Sigmoid colon (tissue), 7 donors: ENCODE measurements at places on chromosomes 13 and 19. TPM values are rescaled to one million over a fixed set of nuclear protein-coding genes. Genes with fewer than 3 reads are reported as not detected.

Gene ANKLE1
- total RNA-seq = 1.1 TPM

Gene ZNF575
- not detected for total RNA-seq

Gene ZNF45
- total RNA-seq = 5.5 TPM

Gene SCEL
- not detected for total RNA-seq

Gene RAB20
- 16.0 TPM for total RNA-seq

Gene WDR88
- total RNA-seq = not detected

Gene TTYH1
- 5.4 TPM for total RNA-seq

Gene MRPL54
- total RNA-seq = 101 TPM

Gene ZSCAN1
- total RNA-seq = not detected

Gene ZNF587B
- total RNA-seq = 8.6 TPM

Gene ZNF99
- total RNA-seq = 1.1 TPM

Gene TMEM86B
- 1.1 TPM for total RNA-seq

Gene AKAP8L
- 104 TPM for total RNA-seq

Gene CYP4F12
- 18.8 TPM for total RNA-seq

Gene RNF17
- total RNA-seq = not detected

Gene CRYL1
- 53.5 TPM for total RNA-seq

DNA sequence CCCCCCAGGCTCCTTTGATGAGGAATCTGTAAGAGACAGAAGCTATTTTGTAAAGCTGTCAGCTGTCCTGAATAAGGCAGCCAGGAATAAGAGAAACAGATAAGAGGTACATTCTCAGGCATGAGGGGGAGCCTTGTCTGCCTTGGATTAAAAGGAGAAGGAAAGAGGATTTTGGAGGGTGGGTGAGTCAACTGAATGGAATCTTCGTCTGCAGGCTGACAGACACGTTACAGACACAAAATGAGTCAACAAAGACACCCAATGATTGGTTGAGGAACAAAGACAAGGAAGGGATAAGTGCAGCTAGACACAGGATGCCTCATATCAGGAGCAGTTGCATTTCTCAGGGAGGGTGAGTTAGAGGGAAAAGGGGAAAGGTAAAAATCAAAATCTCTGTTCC is 162.5 kb downstream of the OLFM4 start:
- DNase-seq = no peak

DNA sequence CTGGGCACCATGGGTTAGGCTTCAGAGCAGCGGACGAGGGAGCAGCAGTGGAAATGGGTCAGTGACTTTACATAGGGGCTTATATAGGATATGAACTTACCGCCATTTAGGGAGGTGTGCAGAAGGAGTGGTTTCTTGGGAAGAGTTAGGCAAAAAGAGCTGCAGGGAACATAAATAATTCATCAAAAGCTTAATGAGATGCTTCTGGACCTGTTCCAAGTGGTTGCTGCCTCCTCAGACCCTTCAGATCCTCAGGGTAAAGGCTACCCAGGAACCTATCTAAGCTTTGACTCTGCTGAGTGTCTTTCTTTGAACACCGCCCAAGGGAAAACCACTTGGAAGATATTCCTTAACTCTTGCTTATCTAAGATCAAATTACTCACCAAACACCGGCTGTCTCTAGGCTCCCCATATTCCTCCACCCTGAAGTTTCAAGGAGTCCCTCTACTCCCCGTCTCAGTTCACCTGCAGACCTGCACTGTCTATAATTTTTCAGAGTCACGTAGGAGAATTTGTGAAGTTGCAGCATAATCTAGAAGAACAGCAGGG is at the start of gene IGFL4:
Gene IGFL4, minus strand, starts transcription at position 51 of the 549 bp plus-strand sequence. Its CDS starts 40 bp downstream, at position 11.
- no peak for DNase-seq

DNA sequence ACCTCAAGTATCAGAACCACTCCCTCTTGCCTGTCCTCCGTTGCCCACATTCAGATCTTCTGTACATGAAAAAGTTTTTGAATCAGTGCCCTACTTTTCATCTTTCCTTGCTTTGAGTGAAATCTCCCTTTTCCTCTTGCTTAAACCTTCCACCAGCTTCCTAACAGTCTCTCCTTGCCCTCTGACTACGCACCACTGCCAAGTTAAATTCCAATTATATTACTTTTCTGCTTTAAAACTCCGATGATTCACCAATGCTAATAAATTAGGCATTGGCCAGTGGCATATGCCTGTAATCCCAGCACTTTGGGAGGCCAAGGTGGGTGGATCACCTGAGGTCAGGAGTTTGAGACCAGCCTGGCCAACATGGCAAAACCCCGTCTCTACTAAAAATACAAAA is 30.7 kb upstream of the RFXAP start:
- no peak for DNase-seq

DNA sequence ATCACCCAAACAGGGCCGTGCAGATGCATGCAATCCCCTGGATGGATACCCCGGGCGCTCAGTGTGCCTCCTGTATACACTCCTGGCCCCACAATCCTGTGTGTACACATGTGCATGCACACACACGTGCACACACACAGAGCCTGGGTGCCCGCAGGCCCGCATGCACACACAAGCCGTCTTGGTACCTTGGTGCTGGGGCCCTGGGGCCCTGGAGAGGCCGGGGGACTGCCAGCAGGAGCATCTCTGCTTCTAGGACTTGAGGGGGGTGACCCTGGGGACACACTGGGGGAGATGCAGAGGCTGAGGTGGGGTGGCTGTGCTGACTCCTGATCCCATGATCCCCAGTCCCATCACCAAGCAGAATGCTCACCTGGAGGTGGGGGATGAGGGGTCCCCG is 15.6 kb upstream of the EPOR start:
- no peak for DNase-seq

GRCh38 chr19:10574462-10574861 is 5.7 kb upstream of the CDKN2D start:
- DNase-seq = no peak

DNA sequence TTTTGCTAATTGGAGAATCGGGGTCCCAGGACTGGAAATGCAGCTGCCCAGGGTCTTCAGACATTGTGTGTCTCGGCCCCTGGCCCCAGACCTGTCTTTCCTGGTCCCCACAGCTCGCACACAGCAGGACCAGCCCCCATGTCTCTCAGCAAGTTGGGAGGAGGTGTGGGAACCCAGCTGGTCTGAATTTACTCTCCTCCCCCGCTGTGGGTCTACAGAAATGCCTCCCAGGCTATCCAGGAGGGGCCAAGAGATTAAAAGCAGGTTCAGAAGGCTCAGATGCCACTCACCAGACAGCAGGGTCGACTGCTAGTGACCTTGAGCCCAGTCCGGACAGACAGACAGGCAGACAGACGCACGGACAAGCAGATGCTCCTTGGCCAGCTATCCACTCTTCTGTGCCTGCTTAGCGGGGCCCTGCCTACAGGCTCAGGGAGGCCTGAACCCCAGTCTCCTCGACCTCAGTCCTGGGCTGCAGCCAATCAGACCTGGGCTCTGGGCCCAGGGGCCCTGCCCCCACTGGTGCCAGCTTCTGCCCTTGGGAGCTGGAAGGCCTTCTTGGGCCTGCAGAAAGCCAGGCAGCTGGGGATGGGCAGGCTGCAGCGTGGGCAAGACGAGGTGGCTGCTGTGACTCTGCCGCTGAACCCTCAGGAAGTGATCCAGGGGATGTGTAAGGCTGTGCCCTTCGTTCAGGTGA is at the start of gene DAND5:
Gene DAND5, plus strand, starts transcription at position 285 of the 697 bp plus-strand sequence. Its CDS starts 85 bp downstream, at position 370.
- DNase-seq = peak; percentile 89

GRCh38 chr19:51256155-51256625 is 5.3 kb downstream of the SIGLECL1 start:
- no peak for DNase-seq

DNA sequence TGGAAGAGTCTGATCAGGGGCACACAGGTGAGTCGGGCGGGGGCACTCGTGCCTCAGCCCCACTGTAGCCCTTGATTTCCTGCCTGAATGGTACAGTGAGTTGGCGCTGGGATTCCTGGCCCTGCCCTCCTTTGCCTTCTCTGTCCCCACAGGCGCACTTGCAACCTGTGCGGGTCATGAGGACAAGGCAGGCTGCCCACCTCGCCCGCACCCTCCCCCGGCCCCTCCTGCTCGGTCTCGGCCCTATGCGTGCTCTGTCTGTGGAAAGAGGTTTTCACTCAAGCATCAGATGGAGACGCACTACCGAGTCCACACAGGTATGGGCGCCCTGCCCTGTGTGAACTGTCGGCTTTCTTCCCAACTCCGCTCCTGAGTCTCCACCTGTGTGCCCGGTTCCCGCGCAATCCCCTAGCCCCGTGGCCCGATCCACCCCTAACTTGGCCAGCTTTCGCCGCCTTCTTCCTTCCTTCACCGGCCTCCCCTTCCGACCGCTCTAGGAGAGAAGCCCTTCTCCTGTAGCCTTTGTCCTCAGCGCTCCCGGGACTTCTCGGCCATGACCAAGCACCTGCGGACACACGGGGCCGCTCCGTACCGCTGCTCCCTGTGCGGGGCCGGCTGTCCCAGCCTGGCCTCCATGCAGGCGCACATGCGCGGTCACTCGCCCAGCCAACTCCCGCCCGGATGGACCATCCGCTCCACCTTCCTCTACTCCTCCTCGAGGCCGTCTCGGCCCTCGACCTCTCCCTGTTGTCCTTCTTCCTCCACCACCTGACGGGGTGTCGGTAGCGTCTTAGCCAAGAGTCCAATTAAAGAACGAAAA is 1.6 kb upstream of the KMT2B start:
- DNase-seq = peak; percentile 83

DNA sequence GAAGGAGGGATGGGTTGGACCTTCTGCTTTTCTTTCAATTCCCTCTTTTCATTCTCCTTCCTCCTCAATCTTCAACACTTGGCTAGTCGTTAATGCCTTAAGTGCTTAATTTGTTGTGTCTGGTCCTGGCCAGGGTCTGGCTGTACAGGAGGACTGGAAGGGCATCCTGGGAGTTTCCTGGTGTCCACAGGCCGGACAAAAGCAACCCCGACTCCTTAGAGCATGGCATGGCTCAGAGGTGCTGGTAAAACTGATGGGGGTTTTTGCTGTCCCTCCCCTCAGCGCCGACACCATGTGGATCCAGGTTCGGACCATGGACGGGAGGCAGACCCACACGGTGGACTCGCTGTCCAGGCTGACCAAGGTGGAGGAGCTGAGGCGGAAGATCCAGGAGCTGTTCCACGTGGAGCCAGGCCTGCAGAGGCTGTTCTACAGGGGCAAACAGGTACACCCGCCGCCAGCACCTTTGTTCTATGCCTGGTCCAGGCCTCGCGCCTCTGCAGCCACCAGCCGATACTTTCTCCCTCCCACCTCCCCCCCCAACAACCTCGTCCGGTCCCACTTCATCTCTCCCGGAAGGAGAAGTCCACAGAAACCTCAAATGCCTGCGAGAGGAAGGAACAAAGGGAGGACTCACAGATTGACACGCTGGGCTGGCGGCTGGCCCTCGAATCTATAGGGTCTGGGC is 1.4 kb downstream of the UHRF1 start:
- no peak for DNase-seq

GRCh38 chr13:44106266-44107152 is 226.8 kb downstream of the LACC1 start:
- DNase-seq = no peak

- DNase-seq = no peak
These were observed 98.3 kb upstream of the UQCRFS1 start for GRCh38 chr19:29311191-29311790.

GRCh38 chr13:111061358-111062045 is 53.6 kb upstream of the ARHGEF7 start:
- no peak for DNase-seq

- no peak for DNase-seq
These were observed 858.0 kb downstream of the SLITRK1 start for GRCh38 chr13:83024232-83024631.

DNA sequence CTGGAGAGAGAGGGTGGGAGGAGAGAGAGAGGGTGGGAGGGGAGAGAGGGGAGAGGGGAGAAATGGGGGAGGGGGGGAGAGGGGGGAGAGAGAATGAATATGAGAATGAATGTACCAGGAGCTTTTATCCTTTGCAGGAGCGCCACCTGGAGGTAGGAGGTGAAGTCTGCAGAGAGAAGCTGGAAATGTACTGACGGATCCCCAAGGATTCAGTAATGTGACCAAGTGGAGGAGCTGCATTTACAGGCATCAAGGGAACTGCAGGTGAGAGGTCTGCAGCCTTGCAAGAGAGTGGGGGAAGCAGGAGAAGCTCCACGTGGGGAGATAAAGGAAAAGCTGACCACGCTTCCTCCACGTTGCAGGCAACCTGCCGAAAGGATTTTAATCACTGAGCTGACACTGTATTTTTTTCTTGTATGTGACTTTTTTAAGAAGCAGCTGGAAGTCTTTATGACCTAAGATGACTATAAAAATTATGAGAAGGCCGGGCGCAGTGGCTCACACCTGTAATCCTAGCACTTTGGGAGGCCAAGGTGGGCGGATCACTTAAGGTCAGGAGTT is 33.7 kb downstream of the VSTM1 start:
- DNase-seq = no peak

DNA sequence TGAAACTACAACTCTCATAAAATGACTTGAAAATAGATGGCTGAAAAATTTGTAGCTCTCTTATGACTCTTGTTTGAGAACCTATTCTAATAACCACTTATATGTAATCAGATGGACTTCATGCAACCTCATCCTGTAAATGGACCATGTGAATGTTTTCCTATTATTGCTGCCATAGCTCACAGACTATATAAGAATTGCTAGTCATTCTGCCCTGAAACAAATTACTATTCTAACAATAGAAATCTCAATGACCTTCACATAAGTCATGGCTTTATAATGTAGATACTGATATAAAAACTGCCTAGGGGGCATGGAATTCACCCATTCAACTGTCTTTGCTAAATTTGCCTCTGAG is 1111.0 kb upstream of the ATXN8OS start:
- DNase-seq = no peak

- no peak for DNase-seq
These were observed 247.3 kb downstream of the MTUS2 start for GRCh38 chr13:29067306-29067945.

GRCh38 chr13:43815204-43815603 is 28.4 kb upstream of the ENOX1 start:
- DNase-seq = no peak

GRCh38 chr19:3179739-3180293 is 1.2 kb downstream of the S1PR4 start:
- no peak for DNase-seq

DNA sequence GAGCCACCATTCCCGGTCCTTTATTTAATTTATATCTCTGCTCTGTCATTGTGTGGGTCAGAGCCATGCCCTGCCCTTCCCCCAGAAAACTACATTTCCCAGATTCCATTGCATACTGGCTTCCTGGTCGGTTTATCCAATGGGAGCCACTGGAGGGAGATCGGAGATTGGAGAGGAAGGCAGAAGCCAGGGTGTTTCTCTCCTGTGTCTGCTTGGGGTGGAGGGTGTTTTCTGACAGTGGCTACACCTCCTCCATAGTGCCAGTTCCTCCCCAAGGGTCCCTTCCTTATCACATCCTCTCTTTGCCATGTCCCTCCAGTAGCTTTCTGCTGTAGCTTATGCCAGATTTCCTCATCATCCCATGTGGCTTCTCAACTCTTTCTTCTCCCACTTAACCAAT is 19.0 kb downstream of the OLFM2 start:
- DNase-seq = no peak
